Activated CD8-positive, alpha-beta memory T cell treated with anti-CD3 and anti-CD28 coated beads, Interleukin-2, amount 10 ng/mL, durations not matched to agents 7 days and 5 days (primary cell): ENCODE measurements at places on chromosomes 12 and 14.
A peak's percentile ranks its signal among the peaks of the same experiment; 100 is the strongest.

DNA sequence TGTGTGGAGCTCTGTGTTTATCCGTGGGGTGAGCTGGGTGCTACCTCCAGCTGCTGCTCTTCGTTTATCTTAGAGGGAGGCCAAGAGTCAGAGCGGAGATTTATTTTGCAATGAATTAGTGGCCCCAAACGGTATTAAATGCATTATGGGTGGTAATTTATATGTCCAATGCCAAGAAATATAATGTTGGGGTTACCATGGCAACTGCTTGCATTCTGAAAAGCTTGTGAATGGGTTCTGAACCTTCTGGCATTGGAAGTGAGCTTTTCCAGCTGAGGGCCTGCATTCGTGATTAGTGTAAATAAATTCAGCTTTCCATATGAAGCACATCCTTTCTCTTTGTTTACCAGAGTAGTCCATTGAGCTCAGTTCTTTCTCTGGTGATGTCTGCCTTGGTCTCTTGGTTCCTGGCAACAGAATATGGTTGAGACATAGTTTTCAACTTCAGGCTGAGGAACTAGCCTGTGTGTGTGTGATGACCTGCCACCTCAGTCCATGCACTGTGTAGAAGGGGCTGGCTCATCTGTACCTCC is 51.8 kb downstream of the TRAF3 start:
- DNase-seq, result no peak

- DNase-seq, result no peak
Measured at GRCh38 chr12:108807996-108808769, 49.2 kb downstream of the SSH1 start.

DNA sequence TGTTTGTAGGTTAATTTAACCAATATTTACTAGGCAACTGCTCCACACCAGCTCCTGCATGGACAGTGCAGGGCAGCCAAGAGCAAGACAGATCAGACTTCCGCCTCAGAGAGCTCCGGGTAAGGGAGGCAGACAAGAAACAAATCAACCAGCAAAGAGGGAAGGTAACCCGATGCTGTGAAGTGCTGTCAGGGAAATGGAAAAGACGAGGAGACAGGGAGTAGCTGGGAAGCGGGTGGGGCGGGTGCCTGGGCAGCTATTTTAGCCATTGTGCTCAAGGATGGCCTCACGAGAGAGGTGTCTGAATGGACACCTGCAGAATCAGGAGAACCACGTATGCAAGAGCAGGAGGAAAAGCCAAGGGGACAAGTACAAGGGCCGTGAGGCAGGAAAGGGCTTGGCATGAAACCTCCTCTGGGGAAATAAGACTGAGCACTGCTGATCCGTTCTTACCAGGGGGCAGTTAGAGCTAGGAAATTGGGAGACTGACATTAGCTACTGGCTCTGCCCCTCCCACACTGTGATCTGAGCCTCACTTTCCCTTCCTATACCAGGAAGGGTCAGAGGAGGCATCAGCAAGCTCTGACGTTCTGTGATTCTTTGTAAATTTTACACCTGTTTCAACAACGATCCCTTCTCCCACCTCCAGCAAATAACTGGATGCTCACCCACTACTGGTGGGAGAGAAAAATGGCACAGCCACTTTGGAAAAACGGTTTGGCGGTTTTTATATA is 6.5 kb upstream of the TMEM119 start:
- DNase-seq, result no peak

- DNase-seq, result no peak
Measured at GRCh38 chr12:51829641-51830040, 18.9 kb downstream of the FIGNL2 start.

DNA sequence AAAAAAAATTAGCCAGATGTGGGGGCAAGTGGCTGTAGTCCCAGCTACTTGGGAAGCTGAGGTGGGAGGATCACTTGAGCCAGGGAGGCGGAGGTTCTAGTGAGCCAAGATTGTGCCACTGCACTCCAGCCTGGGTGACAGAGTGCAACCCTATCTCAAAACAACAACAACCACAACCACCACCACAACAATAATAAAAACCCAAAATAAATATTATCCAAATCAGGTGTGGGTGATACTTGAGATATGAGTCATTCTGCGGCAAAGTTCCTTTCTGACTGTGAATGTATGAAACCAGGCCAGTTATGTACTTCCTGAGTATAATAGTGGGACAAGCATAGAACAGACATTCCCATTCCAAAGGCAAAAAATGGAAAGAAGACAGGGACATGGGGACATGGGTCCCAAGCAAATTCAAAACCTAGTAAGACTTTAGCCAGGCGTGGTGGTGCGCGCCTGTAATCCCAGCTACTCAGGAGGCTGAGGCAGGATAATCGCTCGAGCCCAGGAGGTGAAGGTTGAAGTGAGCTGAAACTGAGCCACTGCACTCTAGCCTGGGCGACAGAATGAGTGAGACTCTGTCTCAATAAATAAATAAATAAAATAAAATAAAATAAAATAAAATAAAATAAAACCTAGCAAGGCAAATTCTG is 9.7 kb upstream of the ERC1 start:
- no peak for DNase-seq

GRCh38 chr12:67942724-67943123 is 46.5 kb upstream of the IFNG-AS1 start:
- DNase-seq, result no peak

- no peak for DNase-seq
Measured at GRCh38 chr12:55965240-55965639, 602 bp downstream of the PMEL start.

DNA sequence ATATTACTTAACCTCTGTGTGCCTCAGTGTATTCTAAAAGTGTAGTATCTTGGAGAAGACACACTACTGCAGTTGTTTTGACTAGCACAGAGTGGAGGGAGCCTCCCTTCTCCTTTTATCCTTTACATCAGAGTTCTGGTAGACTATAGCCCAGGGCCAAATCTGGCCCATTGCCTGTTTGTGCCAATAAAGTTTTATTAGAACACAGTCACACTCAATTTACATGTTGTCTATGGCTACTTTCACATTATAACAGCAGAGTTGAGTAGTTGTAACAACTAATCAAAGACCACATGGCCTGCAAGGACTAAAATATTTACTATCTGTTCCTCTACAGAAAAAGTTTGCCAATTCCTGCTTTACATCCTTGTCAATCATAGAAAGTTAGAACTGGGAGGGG is 27.7 kb upstream of the IGF1 start:
- DNase-seq, result no peak

- no peak for DNase-seq
Measured at GRCh38 chr12:39682689-39683477, 63.3 kb upstream of the ABCD2 start.

- peak; percentile 46 for DNase-seq
Measured at GRCh38 chr14:70052990-70053389, 135.8 kb downstream of the SLC8A3 start.

GRCh38 chr12:61821381-61821780 is 438.8 kb upstream of the USP15 start:
- DNase-seq, result no peak

DNA sequence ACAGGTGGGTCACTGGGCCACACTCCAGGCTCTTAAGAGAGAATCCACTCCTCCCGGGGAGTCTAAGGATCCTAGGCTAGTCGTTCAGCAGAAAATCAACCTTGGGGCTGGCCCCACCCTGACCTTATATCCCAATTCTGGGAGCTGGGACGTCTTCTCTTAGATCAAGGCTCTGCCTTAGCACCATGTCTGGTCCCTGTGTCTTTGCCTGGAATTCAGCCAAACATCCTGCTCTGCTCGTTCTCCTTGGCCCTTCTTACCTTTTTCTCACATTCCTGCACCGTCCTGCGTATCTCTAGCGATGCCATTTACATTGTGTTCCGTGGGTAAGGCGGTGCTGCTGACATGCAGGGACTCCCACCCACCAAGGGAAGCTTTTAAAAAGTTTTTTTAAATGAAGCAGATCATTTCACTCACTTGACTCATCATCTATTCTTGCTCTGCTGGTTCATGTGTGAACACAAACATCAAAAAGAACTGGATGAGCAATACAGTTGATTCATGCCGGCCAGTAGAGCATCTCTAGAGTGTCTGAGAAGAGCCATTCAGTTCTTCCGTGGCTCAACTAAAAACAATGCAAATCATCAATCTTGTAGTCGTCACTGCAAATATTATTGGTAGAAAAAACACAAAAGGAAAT is 50.2 kb downstream of the KCNK13 start:
- no peak for DNase-seq

DNA sequence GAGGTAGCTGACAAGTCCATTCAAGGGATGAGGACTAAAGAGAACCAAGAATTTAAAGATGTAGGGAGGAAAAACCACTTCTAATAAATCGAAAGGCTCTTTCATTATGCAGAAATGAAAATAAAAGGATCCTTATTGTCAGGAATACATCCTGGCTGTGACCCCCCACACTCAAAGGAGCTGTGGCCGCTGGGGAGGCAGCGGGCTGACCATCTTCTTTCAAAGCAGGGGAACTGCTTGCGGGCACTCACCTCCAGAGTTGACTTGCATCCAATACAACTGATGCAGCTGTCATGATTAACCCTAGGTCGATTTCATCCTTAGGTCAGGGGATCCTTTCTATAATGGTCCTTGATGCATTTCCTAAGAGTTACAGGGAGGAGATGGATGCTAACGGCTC is 35.3 kb downstream of the TRAFD1 start:
- no peak for DNase-seq

GRCh38 chr14:39080886-39081285 is 22.1 kb downstream of the SEC23A start:
- no peak for DNase-seq

DNA sequence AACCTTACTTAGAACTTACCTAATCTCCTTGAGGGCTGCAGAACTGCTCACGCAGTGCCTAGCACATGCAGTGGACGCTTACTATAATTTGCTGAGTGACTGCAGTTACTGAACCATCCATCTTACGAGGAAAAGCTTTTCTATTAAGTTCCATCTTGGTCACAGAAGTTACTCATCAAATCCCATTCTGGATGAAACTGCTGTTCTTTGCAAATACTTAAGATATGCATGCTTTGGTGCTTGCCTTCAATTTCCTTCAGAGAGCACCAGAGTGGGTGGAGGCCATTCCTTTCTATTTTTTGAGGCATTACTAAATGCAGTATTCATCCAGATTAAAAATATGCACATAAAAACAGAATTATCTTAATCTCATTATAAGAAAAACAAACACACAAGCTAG is 17.7 kb upstream of the PELI2 start:
- no peak for DNase-seq

- DNase-seq, result no peak
Measured at GRCh38 chr12:47772094-47772660, 861 bp upstream of the SLC48A1 start.

DNA sequence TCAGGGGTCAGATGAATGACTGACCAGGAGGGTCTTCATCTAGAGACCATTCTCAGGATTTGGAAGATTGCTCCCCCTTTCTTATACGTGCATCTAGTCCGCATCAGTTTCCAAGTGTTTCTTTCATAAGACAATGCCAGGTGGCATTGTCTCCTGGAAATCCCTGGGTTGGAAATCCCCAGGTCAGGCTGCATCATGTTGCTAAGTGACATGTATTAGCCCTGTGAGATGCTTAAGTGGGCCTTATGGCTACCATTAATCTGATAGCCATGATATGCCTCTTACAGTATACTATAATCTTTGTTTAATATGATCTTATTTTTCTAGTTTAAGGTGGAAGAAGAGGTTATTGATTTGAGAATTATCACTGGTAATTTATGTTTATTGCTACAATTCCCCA is 92.8 kb downstream of the DIO3 start:
- no peak for DNase-seq

- DNase-seq, result no peak
Measured at GRCh38 chr12:47272412-47273190, 192.8 kb upstream of the AMIGO2 start.

- no peak for DNase-seq
Measured at GRCh38 chr14:98564006-98564405, 708.0 kb downstream of the BCL11B start.

DNA sequence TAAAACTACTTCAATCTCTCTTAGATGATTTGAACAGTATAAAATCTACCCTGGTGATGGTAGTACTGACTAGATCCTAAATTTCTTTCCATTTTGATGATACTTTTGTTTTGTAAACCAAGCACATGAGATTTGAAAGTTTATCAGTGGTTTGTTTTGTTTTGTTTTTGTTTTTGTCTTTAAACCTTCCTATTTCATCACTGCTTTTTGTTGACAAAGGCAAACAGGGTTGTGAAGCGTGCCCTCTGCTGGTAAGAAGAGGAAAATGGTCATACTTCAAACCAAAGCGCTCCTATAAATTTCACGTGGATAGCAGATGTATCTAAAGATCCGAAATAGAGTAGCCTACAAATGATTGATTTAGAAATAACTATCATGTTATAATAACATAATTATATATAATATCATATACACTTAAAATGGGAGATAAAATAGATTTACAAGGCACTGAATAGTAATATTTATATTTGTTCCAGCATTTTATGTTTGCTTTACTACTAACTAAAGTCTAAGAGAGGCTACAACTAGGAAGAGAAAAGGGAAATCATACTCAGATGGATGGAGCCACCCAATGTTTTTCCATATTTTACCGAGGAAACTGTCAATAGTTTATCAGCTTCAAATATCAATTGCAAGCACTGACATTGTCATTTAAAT is 254.0 kb upstream of the USP15 start:
- no peak for DNase-seq

DNA sequence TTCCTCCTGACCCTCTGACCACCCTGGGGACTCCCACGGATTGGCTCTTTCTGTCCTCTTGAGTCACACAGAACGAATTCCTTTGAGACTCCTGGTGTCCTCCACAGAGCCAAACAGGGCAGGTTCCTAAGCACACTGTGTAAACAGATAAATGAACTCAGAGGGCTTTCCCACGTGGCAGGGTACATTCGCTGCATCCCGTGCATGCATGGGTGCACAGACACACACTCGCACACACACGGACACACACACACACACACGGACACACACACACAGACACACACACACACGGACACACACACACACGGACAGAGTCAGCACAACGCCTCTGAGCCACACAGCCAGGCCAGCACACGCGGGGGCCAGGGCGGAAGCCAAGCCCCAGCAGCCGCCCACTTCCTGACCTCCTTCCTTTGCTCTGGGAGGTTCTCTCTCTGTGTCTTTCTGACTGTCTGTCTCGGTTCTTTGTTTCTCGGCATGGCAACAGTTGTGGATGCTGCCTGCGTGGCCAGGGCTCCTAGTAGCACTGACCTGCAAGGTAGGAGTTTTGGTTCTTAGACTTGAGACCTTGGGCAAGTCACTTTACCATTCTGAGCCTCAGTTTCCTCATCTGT is 706 bp downstream of the CRACR2A start:
- peak; percentile 89 for DNase-seq

GRCh38 chr12:123530668-123531067 is 2.9 kb downstream of the RILPL1 start:
- DNase-seq, result no peak

GRCh38 chr14:71245659-71246361 is 338.6 kb downstream of the PCNX1 start:
- DNase-seq, result peak; percentile 79
